Activated CD4-positive, alpha-beta T cell treated with anti-CD3 and anti-CD28 coated beads, Interleukin-10, Interleukin-2, amounts not matched to agents 100 ng/mL and 50 ng/mL, durations not matched to agents 16 hours and 8 hours (primary cell): ENCODE measurements at places on chromosomes 13 and 19.

GRCh38 chr19:12194827-12195731, 32.2 kb downstream of the ZNF136 start:
- peak; percentile 22 for DNase-seq

GRCh38 chr19:36719687-36720556, 32.5 kb downstream of the ZNF567 start:
- no peak for DNase-seq

DNA sequence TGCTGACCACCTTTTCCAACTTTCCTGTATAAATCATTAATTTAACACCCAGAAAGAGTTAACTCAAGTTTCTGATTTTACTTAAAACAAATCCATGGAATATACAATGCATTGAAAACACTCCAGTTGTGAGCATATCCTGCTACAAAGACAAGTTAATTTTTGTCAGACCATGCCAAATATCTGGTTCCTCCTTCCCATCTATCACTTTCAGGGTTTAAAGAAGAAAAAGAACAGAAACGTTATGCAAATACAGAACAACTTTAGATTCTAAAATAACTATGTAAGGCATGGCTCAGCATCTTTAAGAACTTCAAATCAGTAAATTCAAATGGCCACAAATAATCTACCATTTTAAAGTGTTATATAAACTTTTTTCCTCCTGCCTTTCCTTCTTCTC, 14.9 kb downstream of the MRPS31 start:
- no peak for DNase-seq

GRCh38 chr13:45384474-45385174, 33.5 kb downstream of the SLC25A30 start:
- DNase-seq, result no peak

DNA sequence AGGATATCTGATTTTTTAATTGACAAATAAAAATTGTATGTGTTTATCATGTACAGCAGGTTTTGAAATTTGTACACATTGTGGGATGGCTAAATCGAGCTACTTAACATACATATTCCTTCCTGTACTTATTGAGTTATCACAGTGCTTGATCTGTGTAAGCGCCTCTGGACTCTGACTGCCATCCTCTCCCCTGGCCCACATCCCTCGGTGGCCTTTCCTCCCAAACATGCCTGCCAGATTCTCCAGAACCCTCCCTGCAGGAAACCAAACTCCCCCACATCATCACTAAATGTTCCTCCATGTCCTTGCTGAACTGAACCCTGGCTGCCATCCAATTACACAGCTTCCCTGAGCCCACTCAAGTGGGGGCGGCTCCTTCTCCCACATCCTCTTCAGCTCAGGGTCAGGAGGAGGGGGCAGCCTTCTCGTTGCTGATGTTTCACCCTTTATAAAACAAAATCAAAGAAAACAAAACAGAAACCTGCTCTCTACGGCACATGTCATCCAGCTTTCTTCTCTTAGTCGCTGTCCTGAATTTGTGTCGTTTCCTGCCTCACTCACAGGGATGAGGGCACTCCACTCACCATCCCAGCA, 97.1 kb upstream of the SPATA13 start:
- no peak for DNase-seq

DNA sequence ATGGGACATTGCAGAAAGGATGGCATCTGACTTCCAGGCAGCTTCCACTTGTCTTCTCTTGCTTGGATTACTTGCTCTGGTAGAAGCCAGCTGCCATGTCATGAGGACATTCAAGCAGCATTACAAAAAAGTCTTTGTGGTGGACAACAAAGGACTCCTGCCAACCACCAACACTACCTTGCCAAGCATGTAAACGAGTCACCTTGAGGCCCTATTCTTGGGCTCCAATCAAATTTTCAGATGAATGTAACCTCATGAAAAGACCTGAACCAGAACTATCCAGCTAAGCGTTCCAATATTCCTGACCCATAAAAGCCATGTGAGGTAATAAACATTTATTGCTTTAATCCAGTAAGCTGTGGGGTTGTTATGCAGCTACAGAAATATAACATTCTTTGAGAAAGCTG, 12.5 kb downstream of the PROSER1 start:
- DNase-seq, result no peak
